Spinal cord (tissue), 10 donors: ENCODE measurements at places on chromosomes 7 and 10. TPM values are rescaled to one million over a fixed set of nuclear protein-coding genes. Genes with fewer than 3 reads are reported as not detected.
A peak's percentile ranks its signal among the peaks of the same experiment; 100 is the strongest.

GRCh38 chr7:157754416-157754790, 417.6 kb downstream of the DNAJB6 start:
- no peak for DNase-seq

DNA sequence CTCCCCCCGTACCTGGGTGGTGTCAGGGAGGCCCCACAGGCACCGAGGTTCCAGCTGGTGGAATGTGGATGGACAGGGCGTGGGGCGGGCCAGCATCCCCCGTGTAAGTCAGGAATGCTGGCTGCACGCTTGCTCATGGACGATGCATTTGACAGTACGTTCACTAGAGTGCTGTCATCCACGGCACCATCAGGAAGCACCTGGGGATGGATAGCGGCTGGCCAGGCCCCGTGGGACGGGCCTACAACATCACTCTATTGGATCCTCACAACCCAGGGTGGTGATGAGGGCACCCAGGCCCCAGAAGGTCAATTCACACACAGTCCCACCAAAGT, 63.6 kb downstream of the INSIG1 start:
- no peak for DNase-seq

GRCh38 chr7:79787096-79787495, 333.6 kb upstream of the MAGI2 start:
- DNase-seq, result no peak

Gene NUB1
- polyA plus RNA-seq, result 55.3 TPM

GRCh38 chr7:45239486-45239885, 81.9 kb downstream of the RAMP3 start:
- DNase-seq, result no peak

Gene BAIAP2L1
- 2.3 TPM for polyA plus RNA-seq

Gene TAS2R4
- polyA plus RNA-seq, result 1.4 TPM

DNA sequence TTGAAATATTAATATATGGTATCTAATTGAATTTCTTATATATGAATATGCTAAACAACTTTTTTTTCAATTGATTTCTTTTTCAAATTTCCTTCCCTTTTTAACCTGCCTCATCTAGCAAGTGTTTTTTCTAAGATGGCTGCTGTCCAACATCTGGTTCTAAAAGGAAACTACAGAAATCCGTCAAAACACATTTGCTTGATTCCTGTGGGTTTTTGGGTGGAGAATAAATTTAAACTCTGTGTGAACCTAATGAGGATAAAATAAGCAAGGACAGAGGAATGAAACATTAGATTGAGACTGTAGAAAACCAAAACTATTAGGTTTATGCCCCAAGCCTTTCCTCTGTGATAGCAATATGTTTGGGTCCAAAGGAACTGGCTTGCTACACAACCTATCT, 75.5 kb upstream of the STARD3NL start:
- DNase-seq, result peak; percentile 65

DNA sequence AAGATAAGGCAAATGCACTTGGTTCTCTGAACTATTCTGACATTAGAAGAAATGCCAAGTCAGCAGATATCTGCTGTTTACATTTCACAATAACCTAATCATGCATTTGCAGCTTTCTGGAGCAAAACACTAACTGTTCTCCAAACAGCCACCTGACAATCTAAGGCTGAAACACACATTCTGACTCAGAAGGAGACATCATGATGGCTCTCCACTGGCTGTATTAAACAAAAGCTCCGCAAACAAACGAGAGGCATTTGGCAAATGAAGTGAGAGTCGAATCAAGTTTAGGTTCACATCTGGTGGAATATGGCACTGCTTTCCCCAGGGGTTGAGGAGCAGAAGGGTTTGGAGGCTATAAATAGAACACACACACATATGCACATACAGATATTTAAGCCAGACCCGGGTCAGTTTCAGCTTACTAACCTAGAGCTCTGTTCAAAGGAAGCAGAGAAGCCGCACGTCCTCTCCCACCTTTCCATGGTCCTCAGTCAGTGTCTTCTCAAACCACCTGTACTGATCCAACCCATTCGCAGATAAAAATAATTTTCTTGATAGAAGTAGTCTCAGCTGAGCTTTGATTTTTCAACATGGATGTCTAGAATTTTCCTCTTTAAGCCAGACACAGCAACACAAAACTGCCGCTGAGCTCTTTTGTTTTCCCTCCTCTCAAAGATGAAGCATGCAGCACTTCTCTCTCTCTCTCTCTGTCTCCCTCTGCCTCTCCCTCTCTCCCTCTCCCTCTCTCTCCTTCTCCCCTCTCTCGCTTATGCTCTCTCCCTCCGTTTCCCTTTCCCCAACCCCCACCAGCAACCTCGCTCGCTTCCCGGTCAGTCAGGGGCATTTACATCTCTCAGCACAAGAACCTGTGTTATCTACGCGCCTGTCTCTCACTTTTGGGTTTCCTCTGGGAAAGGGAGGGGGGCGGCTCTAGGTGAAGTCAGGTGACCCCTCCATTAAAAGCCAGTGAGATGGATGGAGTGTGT, 682.8 kb downstream of the MAGI2 start:
- peak; percentile 59 for DNase-seq

- no peak for DNase-seq
These were observed 298.8 kb upstream of the C7orf33 start for GRCh38 chr7:148291799-148292198.

DNA sequence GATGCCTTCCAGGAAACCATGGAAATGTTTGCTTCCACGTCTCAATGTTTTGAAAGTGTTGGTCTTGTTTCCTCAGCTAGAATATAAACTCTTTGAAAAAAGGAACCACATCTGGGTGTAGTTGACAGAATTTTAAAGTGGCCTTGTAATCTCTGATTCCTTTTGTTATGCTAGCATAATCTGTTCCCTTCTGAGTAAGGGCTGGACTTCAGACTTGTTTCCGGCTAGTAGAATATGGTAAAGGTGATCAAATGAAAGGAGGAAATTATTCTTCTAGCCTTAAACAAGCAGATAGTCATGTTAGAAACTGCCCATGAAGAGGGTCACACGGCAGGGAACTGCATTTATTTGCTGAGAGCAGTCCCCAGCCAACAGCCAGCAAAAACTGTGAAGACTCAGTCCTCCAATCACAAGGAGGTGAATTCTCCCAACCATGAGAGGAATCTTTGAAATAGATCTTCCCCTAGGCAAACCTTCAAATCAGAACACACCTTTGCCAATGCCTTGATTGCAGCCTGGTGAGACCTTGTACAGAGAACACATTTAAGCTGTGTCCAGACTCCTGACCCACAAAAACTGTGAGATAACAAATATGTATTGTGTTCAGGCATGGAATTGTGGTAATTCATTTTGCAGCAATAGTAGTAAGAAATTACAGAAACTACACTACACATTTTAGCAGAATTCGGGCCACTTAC, 316.9 kb upstream of the SP8 start:
- DNase-seq, result no peak

DNA sequence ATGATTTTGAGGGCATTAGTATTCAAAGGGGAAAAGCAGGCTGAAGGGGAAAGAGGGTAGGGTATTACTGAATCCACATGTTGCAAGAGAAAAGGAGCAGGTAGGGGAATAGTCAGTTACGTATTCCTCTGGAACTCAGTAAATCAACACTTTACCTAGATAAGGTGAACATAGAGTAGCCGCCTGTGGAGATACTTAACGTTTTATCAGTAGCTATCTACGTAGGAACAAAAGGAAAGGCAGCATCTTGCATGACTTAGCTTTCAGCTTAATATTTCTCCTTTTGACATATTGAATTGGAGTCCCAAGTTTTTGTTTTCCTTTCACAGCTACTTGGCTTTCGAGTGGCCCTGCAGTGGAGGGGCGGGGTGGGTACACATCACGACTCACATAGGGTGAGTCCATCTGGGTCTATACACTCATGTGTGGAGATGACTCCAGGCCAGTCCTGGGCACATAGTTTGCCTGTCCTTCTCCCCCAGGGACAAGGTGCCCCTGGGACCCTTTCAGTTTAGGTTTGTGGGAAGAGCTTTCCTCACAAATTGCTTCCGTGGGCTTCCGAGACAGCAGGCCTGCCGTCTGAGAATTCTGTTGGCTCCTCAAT, 48.1 kb downstream of the CCNY start:
- no peak for DNase-seq

DNA sequence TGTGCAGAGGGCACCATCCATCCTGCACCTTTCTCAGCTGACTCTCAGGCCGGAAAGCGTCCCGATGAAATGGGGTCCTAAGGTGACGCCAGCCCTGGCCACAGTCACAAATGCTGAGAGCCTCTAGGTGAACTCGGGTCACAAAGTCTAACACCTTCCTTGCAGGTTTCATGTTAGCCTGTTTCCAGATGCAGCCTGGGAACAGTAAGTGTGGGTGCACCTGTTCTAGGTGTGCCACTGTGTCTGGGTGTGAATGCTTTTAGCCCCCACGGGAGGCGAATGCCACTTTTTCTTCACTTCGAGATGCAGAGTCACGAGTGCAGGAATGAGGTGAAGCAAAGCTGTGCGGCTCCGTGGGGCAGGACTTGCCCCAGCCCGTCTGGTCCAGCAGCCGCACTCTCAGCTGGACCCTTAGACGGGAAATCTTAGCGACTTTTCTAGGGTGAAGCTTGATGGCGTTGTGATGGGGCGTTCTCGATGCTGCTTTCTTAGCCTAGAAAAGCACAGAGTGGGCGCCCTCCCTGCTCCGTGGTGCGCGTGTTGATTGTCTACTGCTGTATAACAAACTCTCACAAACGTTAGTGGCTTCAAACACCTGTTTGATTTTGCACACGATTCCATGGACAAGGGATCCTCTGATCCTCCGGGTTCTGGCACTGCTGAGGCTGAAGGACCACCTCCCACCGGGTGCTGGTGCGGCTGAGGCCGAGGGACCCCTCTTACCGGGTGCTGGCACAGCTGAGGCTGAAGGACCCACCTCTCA, 13.6 kb upstream of the VIPR2 start:
- no peak for DNase-seq

GRCh38 chr10:114780577-114781184, 40.9 kb upstream of the FHIP2A start:
- DNase-seq, result no peak

Gene SLC29A4
- 53.8 TPM for polyA plus RNA-seq

GRCh38 chr7:153682628-153683027, 369.6 kb upstream of the DPP6 start:
- no peak for DNase-seq

DNA sequence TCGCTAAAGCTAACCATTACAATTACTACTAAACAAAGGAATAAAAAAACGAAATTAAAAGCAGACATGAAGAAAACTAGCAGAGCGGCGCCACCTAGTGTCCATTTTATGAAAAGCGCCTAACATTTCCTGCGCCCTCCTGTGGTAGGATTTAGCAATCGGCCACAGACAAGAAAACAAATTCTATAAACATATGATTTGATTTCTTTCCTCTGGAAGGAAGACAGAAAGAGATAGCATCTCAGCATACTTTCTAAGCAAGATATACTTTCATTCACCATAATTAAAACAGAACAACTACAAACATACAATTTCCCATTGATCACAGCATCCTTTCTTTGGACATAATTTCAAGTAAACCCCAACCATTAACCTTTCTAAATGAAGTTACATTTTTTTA, 337.7 kb upstream of the NPVF start:
- DNase-seq, result peak; percentile 76

DNA sequence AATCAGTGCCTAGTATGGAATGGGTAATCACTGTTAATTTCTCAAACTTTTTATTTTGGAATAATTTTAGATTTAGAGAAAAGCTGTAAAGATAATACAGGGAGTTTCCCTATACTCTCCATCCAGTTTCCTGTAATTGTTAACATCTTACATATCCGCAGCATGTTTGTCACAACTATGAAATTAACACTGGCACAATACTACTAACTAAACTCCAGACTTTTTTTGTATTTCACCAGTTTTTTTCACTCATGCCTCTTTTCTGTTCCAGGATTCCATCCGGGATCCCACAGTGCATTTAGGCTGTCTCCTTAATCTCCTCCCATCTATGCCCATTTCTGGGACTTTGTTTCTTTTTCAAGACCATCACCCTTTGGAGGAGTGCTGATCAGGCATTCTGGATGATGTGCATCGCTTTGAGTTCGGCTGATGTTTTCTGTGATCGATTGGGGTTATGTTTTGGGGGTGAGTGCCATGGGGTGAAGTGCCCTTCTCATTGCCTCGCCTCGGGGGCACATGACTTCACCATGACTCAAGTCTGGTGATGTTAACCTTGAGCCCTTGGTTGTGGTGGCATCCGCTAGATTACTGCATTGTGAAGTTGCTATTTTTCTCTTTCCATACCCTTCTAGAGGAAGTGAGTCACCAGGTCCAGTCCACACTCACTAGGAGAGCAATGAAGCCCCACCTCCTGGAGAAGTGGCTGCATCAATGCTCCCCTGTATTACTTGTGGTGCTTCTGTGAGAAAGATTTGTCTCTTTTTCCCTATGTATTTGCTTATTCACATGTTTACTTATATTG, 43.9 kb upstream of the GRB10 start:
- DNase-seq, result no peak

- no peak for DNase-seq
These were observed 796 bp downstream of the FBXL15 start for GRCh38 chr10:102421507-102421756.

DNA sequence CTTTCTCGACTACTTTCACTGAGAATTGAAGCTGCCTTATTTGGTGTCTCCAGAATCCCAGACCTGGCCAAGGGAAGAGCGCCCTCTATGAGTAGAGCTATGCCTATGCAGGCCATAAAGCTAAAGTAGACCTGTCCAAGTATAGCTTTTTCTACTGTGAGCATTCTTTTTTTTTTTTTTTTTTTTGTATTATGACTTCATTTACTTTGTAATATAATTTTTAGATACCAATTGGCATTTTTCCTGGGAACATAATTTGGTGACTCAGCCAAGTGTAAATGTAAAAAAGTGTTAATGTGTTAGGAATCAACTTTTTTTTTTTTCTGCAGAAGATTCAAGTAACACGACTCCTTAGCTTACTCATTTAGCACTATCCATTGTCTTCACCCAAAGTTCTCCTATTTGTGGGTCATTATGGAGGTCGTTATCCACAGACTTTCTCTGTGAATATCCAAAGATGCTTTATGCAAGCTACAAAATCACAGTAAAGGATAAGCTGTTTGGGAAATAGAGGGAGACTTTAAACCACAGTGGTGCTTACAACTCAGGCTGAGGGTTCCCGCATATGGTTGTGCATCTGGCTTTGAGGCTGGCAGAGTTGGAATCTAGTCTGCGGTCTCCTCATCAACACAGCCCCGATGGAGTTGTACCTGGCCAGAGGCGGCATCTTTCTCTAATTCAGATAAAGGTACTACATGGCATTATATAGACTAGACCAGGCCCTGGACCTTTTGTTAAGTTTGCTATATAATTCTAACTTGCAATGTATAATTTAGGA, 1040.2 kb upstream of the SORCS1 start:
- peak; percentile 63 for DNase-seq

Gene PVRIG
- polyA plus RNA-seq, result 11.6 TPM
